Effector memory CD4-positive, alpha-beta T cell (primary cell): ENCODE measurements at places on chromosomes 5 and 9.

DNA sequence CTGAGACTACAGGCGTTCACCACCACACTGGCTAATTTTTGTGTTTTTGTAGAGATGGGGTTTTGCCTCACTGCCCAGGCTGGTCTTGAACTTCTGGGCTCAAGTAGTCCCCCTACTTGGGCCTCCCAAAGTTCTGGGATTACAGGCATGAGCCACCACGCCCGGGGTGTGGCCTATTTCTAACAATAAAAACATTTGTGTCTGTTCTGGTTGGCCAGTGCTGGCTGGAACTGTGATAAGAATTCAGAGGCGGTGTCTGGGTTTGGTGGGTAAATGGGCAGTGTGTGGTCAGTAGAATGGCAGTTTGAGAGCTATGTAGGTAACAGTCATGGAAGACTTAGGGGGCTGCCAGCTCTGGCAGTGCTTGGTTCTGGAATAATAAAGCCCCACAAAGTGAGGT, 46.9 kb upstream of the SYNPO start:
- no peak for DNase-seq

GRCh38 chr5:78221964-78222451, 72.5 kb downstream of the AP3B1 start:
- DNase-seq = no peak

- no peak for DNase-seq
Measured at GRCh38 chr9:21679432-21679831, 123.0 kb upstream of the MTAP start.

GRCh38 chr5:72472666-72473422, 34.4 kb downstream of the ZNF366 start:
- no peak for DNase-seq

DNA sequence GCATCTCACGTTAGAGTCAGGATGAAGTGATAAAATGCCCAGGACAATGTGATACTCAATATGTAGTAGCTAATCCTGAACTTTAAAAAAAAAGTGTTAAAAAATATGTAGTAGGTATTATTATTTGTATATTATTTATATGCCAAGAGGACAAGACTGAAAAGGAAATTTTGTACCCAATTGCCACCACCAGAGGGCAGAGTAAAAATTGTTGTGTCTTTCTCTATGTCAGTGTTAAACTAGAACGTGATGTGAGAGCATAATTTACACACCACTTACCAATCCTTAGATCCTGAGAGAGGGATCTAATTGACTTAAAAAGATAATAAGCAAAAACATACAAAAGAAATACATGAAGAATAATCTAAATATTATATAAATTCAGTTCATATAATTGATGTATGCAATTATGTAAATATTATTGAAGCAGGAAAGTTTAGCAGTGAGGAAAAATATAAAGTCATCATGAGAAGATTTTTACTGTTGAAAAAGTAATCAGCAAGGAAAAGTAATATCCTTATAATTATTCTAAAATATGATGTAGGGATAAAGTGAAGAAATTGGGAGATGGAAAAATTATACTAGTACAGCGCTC, 288.9 kb downstream of the RAB3C start:
- no peak for DNase-seq
